ENCODE measurements at places on chromosomes 11 and 22. TPM values are rescaled to one million over a fixed set of nuclear protein-coding genes. Genes with fewer than 3 reads are reported as not detected.

The OR10AG1 gene
- polyA plus RNA-seq = not detected

The JAM3 gene
- polyA plus RNA-seq = 51.5 TPM

The PHF21A gene
- polyA plus RNA-seq = 34.5 TPM

The ARHGAP8 gene
- polyA plus RNA-seq = 52.6 TPM

The SCO2 gene
- polyA plus RNA-seq = 5.1 TPM

The HBG2 gene
- polyA plus RNA-seq = 2,061 TPM

The TMPRSS4 gene
- 25.8 TPM for polyA plus RNA-seq

The ZP1 gene
- 0.22 TPM for polyA plus RNA-seq

The OR51B5 gene
- 0.81 TPM for polyA plus RNA-seq

The OR4C11 gene
- not detected for polyA plus RNA-seq

The NXPE1 gene
- not detected for polyA plus RNA-seq

The RAG2 gene
- 0.73 TPM for polyA plus RNA-seq

The PHF21B gene
- polyA plus RNA-seq = 4.0 TPM

The AMBRA1 gene
- 26.0 TPM for polyA plus RNA-seq

The SLCO2B1 gene
- polyA plus RNA-seq = 7.5 TPM

GRCh38 chr22:36373258-36373579 is 14.5 kb downstream of the MYH9 start:
- no peak for DNase-seq

- no peak for DNase-seq
Observed at GRCh38 chr11:83159902-83160865, 3.3 kb downstream of the PCF11 start.

- no peak for DNase-seq
Observed at GRCh38 chr11:126443120-126443519, 87.6 kb downstream of the ST3GAL4 start.

- DNase-seq = no peak
Observed at GRCh38 chr11:129894278-129895125, 876 bp downstream of the NFRKB start.

DNA sequence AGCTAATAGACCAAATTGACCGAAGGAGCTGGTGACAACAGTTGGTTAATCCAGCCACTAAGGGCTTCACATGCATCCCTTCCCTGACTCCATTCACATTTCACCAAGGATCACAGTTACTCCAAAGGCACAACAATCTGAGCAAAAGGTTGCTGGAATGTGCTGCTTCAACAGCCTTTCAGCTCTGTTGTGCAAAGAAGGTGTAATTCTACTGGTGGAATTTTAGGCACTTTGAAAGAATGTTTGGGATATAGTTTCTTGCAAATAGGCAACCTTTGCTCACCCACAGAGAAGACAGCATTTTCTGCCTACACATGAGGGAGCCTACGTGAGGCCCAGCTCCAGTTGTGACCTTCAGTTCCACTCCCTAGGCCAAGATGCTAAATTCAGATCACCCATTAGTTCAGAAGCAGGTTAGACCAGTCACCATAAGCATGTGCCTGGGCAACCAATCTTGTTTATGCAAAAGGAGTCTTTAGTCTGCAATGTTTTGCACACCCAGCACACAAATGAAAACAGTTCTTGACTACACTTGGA is 21.6 kb upstream of the FCHSD2 start:
- no peak for DNase-seq

DNA sequence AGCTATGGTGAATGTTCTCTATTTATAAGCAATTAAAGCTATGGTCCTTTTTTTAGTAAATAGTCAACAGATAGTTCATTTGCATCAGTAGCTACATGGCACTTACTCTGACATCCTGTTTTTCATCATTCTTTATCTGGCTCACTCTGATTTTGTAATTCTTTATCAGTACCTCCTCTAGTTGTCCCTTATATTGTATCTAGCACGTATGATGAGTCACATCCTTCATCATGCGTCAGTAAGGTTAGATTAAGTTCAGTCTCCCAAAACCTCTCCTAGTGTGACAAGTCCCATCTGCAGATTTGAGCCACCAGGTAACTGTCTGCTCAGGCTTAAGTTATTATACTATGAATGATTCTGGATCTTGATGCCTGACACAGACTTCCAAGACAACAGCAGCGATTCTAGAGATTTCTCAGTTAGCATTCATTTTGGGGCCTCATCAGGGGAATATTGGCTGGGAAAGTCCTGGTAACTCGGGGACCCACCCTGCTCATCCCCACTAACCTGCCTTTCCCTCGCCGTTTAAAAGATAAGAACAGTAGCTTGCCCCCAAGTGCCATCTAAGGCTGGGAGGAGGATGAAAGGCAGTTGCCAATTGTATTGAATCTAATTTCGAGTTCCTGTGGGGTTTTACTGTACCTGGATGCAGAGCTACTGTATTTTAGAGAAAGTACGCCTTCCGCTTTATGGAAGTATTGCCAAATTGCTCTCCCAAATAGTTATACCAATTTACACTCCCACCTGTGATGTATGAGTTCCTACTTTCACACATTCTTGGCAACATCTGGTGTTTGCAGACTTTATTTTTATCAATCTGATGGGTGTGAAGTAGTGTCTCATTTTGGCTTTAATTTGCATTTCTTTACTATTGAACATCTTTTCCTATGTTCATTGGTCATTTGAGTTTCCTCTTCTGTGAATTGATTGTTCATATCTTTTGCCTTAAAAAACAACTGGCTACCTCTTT is 55.9 kb downstream of the ZC3H12C start:
- DNase-seq = no peak

DNA sequence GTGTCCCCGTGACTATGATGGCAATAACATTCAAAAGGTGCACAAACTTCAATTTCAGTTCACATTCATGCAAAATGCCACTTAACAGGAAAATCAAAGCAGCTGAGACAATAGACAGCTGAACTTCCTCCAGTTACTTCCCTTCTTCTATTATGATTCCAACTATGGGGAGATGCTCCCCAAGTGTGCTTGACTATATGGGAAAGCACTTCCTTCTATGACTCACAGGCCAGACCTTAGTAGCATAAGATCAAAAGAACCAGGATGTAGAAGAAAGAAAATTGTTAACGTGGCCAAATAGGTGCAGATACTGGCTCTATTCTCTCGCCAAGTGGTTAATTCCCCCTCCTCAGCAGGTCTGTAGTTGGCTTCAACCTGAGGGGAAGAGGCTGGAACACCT is 7.8 kb upstream of the FAT3 start:
- no peak for DNase-seq

GRCh38 chr11:118873804-118874203 is 9.9 kb upstream of the CXCR5 start:
- DNase-seq = no peak

GRCh38 chr11:118147502-118147901 is 5.1 kb downstream of the SCN4B start:
- no peak for DNase-seq

DNA sequence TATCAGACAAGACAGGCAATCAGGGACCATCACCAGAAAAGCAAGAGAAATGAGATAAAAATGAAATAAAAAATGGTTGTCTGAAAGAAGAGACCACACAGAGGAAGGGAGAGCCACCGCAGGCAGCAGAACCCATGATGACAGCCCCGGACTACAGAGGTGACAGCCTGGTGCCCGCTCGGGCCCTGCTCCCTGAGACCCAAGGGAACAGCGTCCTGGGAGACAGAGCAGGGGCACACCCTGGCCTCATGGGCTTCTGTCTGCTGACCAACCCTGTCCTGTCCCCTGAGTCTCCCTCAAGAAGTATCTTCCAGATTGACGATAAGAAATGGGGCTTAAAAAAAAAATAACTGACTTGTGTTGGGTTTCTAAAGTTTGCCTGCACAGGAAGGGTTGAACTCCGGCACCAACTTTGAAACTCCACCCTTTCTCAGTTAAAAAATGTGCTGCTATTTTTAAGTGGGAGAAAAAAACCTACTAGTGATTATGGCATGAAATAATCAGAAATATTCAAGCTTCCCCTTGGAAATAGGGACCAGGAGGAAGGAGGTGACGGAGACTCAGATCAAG is 70.1 kb upstream of the TTLL12 start:
- DNase-seq = no peak

- no peak for DNase-seq
Observed at GRCh38 chr11:68036717-68037239, 2.0 kb upstream of the TCIRG1 start.

- DNase-seq = no peak
Observed at GRCh38 chr11:43545610-43546009, 134.9 kb upstream of the HSD17B12 start.

- no peak for DNase-seq
Observed at GRCh38 chr11:84812471-84812969, 814.6 kb downstream of the DLG2 start.

DNA sequence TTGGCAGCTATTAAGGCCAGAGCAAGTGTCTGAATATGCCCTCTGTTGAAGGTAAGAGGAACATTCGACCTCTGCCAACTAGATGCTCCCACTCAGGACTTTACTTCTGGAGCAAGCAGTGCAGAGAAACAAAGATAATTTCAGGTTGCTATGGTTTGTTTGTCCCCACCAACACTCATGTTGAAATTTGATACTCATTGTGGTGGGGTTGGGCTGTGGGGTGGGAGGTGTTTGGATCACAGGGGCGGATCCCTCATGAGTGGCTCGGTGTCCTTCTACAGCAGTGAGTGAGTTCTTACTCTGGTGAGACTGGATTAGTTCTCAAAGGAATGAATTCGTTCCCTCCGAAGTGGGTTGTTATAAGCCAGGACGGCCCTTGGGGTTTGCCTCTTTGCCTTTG is 12.0 kb downstream of the OR8A1 start:
- no peak for DNase-seq

DNA sequence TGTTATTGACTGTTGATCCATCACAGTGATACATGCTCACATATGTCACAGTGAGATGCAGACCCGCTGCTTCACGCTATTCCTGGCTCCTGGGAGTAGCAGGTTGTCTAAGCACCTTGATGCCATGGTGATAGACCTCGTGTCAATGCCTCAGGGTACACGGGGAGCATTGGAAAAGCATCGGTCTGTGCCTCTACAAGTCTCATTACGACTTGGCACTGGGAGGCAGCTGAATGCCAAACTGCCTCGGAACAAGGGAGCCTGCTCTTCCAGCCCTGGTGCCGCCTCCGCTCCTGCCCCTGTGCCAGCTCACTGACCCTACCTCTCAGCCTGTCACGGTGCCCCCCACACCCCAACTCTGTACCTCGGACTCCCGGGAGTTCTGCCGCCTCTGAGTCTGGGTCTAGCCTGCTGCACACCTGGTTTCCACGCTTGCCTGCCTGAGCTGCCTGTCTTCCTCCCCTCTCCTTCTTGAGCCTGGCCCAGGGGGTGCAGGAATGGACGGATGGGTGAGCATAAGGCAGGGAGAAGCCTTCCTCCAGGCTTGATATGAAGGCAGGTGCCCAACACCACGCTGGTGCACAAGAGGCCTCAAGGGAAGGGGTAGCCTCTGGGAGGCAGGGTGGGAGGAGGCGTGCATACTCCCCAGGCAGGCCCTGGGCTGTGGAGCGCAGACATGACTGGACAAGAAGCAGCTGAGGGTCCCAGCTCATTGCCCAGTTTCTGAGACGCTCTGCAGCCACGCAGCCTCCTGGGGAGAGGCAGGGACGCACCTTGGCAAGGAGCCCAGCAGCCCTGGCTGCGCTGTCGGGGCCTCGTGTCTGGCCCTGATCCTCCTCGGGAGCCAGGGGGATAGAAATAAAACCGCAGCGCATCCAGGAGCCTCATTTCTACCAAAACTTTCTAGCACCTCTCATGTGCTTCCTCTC is 1.8 kb upstream of the NFAM1 start:
- no peak for DNase-seq

- DNase-seq = no peak
Observed at GRCh38 chr11:16771350-16772140, 33.1 kb downstream of the C11orf58 start.

GRCh38 chr22:24482575-24482974 is 12.6 kb upstream of the UPB1 start:
- DNase-seq = no peak

- DNase-seq = no peak
Observed at GRCh38 chr11:68932358-68932757, 28.7 kb downstream of the IGHMBP2 start.

DNA sequence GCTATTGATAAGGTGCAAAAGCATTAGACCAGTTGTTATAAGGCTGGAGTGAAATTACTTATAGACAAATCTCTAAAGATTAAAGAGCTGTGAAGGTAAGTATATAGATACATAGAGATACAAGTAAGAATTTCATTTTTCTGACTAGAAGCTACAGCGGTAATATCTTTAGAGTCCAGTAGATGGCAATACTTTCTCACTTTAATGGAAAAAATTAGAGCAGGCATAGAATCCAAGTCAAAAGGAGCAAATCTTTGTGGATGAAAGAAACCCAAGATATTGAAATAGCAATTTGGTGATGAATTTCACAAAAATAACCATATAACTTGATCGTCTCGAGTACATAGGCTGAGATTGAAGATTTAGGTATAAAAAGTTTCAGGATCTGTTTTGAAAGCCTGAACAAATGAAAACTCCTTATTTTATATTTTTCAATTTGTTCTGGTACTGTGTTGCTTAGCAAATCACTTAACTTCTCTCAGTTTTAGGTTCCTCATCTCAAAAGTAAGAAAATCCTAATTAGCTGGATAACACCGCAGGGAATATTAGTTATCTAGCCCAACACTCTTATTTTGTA is 81.9 kb downstream of the UVRAG start:
- DNase-seq = no peak

DNA sequence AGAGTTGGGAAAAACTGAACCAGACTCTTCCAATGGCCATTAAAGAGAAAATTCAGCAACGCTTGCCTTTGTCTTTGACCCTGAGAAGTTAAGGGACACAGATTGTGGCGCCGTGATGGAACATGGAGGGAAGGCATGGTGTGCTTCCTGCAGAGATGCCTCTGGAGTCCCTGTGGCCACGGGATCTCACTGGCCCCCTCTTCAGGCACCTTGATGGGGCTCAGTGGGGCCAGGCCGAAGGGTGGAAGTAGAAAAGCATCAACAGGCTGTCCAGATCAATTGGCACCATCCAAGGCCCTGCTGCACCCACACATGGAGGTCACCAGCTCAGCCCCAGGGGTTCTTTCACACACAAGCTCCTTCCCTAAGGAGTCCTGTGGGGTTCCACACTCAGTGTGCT is 42.9 kb downstream of the MORC2 start:
- no peak for DNase-seq

DNA sequence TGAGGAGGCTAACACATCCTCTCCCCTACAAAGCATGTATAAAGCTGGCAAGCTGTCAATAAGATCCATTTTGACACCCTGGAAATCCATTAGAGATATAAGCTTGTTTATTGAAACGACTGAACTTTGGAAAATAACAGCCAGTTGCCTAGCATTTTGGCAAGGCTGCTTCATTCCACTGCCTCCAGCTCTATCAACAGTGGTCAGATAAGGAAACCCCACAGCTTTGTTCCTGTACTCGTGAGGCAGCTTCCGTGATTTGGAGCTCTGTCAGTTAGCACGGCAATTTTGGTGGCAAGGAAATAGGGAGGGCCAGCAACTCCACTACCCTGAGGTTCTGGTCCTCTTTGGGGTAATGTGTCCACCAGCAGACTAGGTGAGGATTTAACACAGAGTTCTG is 2.0 kb upstream of the OR51S1 start:
- DNase-seq = no peak

Data from left renal cortex interstitium (tissue), 4 donors.